ENCODE measurements at places on chromosomes 4 and X. TPM values are rescaled to one million over a fixed set of nuclear protein-coding genes. Genes with fewer than 3 reads are reported as not detected.

Gene MSANTD1
- 1.0 TPM for polyA plus RNA-seq

Gene ABLIM2
- 7.4 TPM for polyA plus RNA-seq

Gene ADGRG2
- polyA plus RNA-seq = 10.4 TPM

Gene SPANXB1
- polyA plus RNA-seq = 0.41 TPM

Gene SOWAHD
- polyA plus RNA-seq = 1.6 TPM

Gene COL25A1
- polyA plus RNA-seq = 0.75 TPM

Gene ZNF157
- 0.30 TPM for polyA plus RNA-seq

Gene TENM3
- polyA plus RNA-seq = 2.1 TPM

Gene VCX
- not detected for polyA plus RNA-seq

Gene EGF
- 0.64 TPM for polyA plus RNA-seq

Gene DMD
- 5.7 TPM for polyA plus RNA-seq

Gene APLN
- polyA plus RNA-seq = 0.32 TPM

Gene ZBTB33
- polyA plus RNA-seq = 11.8 TPM

Gene AGTR2
- polyA plus RNA-seq = 0.02 TPM

Gene SLC9A7
- polyA plus RNA-seq = 3.5 TPM

Gene DCTD
- polyA plus RNA-seq = 65.8 TPM

Gene SLC38A5
- 19.6 TPM for polyA plus RNA-seq

Gene HOPX
- polyA plus RNA-seq = 99.6 TPM

Gene SSX2
- polyA plus RNA-seq = not detected

Gene FMR1NB
- polyA plus RNA-seq = 0.09 TPM

Gene GNRHR
- polyA plus RNA-seq = not detected

Gene TEX13D
- 0.37 TPM for polyA plus RNA-seq

Gene MAGEA12
- 0.05 TPM for polyA plus RNA-seq

Gene SLC10A6
- 0.16 TPM for polyA plus RNA-seq

Gene TXK
- 24.7 TPM for polyA plus RNA-seq

Gene BMP15
- polyA plus RNA-seq = not detected

Gene FAM114A1
- 7.3 TPM for polyA plus RNA-seq

Gene JADE3
- polyA plus RNA-seq = 3.8 TPM

Gene GPC4
- polyA plus RNA-seq = 8.4 TPM

Gene CXCL9
- 40.0 TPM for polyA plus RNA-seq

Gene DDX53
- not detected for polyA plus RNA-seq

Gene TGIF2LX
- not detected for polyA plus RNA-seq

Gene RTL9
- polyA plus RNA-seq = 0.05 TPM

Gene TMPRSS11A
- polyA plus RNA-seq = 0.91 TPM

Gene CFI
- polyA plus RNA-seq = 8.4 TPM

Gene PABPC5
- 0.37 TPM for polyA plus RNA-seq

Gene CPE
- polyA plus RNA-seq = 94.5 TPM

Gene SERPINA7
- 0.02 TPM for polyA plus RNA-seq

Gene PRDM5
- 1.8 TPM for polyA plus RNA-seq

Gene VEGFC
- 3.3 TPM for polyA plus RNA-seq

Data from thymus (tissue), 14 donors.